Occipital lobe (tissue), 3 donors: ENCODE measurements at places on chromosomes 1 and 21.

DNA sequence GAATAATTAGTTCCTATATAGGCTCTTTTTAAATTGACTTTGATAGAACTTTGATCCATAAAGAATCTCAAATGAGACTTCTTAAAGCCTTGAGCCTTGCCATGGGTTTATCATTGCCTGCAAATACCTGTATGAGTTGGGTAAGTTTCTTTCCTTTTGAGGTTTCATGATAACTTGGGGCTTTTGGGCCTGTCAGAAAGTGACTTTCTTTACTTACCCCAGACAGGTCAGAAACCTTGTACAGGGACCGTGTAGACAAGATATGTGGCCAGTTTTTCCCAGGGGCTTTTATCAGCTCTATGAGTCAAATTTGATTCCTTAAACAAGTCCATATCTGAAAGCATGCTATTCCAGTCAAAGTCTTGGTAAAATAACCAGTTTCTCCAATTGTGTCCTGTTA, 17.3 kb downstream of the KCTD3 start:
- DNase-seq = no peak

GRCh38 chr1:223041481-223041880, 101.6 kb downstream of the TLR5 start:
- no peak for DNase-seq

DNA sequence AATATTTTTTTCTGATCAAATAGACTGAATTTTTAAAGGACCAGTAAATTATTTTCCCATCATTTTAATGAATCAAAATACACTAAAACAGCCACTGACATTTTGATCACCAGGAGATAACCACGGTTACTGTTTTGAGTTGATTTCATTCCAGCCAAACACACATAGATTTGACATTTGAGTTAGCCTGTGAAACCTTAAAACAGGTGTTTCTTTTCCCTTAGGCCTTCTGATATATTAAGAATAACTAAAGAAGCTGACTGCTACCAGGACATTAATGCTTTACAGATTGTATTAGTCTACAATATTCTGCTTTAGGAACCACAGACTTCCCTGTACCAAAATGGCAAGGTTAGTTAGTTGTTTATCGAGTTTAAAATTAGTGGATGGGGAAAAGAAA, 193.4 kb downstream of the OMA1 start:
- no peak for DNase-seq

GRCh38 chr1:53913352-53914033, 19.5 kb downstream of the DIO1 start:
- no peak for DNase-seq

DNA sequence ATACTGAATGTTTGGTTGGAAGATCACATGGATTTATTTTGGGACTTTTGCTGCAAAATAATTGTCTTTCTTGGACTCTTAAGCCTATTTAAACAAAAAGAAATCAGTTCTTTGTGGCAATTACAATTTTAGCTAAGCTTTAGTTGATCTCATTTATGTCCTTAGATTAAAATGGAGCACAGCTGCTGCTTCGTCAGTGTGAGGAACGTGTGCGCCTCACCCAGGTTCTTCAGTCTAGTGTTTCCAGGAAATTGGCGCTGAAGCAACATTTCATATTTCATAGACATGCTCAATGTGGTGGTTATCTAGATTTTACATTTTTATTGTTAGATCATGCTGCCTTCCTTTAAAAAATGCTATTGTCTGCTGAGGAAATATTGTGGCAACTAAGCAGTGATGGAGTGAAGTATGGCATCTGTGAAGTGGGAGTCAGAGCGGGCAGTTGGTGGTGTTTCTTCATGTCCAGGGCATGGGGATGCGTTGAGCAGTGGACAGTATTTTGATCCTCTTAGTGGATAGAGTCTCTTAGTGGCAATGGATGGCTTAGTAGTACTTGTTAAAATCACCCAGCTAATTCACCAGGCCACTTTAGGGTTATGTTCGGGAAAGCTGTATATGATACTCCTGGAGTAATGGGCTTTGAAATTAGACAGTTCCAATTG, 5.6 kb downstream of the DDI2 start:
- no peak for DNase-seq

DNA sequence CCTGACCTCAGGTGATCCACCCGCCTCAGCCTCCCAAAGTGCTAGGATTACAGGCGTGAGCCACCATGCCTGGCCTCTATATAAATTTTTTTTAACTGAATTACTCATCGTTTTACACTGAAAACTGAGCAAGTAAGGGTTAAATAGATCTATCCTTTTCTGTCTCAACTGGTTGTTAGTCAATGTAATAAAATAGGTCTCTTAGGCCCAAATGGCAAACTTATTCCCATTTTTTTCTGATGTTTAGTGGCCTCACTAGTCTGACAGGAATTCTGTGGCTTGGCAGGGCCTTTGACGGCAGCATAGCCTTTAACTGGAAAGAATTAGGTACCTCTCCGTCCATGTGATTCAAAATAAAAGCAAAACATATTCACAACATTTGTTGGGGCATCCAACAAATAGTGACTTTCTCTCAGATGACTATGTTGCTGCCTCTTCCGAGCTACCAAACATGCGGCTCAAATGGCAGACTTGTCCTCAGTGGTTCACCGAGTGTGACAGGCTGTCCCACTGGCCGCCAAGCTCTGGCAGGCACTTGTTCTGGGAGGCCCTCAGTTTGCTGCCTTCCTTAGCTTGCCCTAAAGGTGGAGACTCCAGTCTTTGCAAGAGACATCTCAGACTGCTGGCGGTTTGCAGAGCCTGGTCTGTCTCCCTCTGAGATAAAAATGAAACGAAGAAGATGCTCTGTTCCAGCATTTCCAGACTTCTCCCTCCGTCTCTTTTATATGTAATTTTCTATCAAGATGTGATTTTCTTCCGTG, 17.4 kb downstream of the ATP1A4 start:
- no peak for DNase-seq
